Activated T-helper 2 cell treated with anti-CD3 and anti-CD28 coated beads, Interferon-gamma antibody, Interleukin-2, Interleukin-4, amounts not matched to agents 10 μg/mL and 5 μg/mL and 100 μg/mL, durations not matched to agents 14 hours and 24 hours and 36 hours (primary cell): ENCODE measurements at places on chromosomes 7 and 10.

- H3K36me3 ChIP-seq, result no peaks in the 10 kb centered on the region
- H3K27ac ChIP-seq, result no peak overlapping the region
- DNase-seq, result no peak
These were observed 17.0 kb downstream of the PNLIPRP3 start for GRCh38 chr10:116444527-116445142.

DNA sequence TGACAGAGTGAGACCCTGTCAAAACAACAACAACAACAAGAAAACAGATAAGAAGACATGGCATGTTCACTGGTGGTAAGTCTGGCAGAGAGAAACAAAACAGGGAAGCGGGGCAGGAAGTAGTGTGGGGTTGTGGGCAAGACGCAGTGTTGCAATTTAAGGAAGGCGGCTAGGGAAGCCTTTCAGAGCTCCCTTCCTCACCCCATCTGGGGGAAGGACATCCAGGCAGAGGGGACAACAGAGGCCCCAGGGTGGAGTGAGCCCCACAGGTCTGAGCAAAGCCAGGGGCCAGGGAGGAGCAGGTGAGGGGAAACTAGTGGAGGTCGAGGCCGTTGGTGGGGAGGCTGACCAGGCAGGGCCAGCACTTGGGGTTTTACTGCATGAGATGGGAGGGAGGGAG lies 16.8 kb downstream of the LAT2 start:
- peaks cover 48% of the 10 kb centered on the region for H3K36me3 ChIP-seq
- DNase-seq, result no peak
- H3K27me3 ChIP-seq, result no peaks in the 10 kb centered on the region
- peaks cover 12% of the 10 kb centered on the region for H3K4me1 ChIP-seq
- H3K27ac ChIP-seq, result peak overlapping the region; percentile 63
- H3K4me3 ChIP-seq, result no peak overlapping the region

DNA sequence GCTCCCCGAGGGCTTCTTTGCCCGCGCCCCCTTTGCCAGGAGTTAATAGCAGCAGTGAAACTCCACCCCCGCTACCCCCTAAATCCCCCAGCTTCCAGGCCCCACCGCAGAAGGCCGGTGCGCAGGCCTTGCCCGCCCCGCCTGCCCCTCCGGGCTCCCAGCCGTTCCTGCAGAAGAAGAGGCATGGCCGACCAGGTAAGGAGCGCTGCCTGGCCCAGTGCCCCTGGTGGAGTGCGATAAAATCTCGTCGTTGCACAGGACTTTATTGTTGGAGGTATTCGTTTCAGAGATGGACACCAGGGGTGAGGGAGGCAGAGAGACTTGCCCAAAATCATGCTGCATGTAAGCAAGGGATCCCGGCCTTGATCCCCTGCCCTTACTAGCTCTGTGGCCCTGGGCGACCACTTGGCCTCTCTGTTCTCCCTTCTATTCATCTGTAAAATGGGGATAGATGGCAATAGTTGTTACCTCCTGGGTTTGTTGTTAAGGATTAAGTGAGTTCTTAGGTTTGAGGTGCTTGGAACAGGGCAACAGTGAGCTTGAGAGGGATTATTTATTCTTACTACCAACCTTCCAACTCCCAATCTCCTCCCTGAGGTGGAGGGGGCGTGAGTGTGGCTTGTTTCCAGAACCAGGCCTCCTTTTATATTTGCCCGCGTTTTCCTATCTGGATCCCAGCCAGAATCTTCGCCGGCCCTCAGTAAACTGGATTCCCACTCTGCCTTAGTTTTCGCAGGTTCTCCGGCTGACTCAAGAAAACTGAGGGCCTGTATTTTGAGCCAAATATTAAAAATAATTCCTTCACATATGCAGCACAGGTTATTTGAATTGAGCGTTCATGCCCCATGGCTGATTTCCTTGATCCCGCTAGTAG lies 78.3 kb downstream of the WIPF3 start:
- H3K4me3 ChIP-seq, result no peak overlapping the region
- H3K27me3 ChIP-seq, result peaks cover 21% of the 10 kb centered on the region
- H3K36me3 ChIP-seq, result no peaks in the 10 kb centered on the region

DNA sequence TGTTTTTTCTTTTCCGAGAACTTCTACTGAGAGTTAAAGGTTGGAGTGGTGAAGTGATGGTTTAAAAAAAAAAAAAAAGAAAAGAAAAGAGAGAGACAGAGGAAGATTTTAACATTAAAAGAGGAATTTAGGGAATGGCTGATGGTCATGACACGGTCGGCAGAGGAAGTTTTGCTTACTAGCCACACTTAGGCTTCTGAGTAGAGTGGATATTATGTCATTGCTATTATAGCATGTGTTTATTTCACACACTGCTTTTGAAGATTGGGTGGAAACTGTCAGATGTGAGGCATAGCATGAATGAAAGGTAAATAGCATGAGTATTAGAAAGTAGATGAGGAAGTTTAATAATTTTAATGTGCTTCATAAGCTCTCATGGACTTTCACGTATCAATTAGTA lies 2.5 kb downstream of the KAT6B start:
- no peaks in the 10 kb centered on the region for H3K27me3 ChIP-seq
- H3K27ac ChIP-seq, result no peak overlapping the region
- DNase-seq, result no peak

DNA sequence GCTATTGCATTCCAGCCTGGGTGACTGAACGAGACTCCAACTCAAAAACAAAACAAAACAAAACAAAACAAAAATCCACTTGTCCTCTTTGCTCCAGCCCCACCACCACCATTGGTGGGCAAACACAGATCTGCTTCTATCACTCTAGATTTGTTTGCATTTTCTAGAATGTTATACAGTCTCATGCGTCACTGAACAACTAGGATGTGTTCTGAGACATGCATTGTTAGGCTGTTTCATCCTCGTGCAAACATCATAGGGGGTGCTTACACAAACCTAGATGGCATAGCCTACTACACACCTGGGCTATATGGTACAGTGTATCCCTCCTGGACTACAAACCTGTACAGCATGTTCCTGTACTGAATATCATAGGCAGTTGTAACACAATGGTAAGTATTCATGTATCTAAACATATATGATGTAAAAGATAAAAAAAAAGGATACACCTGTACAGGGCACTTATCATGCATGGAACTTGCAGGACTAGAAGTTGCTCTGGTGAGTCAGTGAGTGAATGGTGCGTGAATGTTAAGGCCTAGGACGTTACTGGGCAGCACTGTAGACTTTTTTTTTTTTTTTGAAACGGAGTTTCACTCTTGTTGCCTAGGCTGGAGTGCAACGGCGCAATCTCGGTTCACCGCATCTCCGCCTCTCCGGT lies 45.3 kb downstream of the BTBD16 start:
- H3K36me3 ChIP-seq, result no peaks in the 10 kb centered on the region
- no peaks in the 10 kb centered on the region for H3K4me1 ChIP-seq
- H3K27ac ChIP-seq, result no peak overlapping the region
- no peak overlapping the region for H3K4me3 ChIP-seq

DNA sequence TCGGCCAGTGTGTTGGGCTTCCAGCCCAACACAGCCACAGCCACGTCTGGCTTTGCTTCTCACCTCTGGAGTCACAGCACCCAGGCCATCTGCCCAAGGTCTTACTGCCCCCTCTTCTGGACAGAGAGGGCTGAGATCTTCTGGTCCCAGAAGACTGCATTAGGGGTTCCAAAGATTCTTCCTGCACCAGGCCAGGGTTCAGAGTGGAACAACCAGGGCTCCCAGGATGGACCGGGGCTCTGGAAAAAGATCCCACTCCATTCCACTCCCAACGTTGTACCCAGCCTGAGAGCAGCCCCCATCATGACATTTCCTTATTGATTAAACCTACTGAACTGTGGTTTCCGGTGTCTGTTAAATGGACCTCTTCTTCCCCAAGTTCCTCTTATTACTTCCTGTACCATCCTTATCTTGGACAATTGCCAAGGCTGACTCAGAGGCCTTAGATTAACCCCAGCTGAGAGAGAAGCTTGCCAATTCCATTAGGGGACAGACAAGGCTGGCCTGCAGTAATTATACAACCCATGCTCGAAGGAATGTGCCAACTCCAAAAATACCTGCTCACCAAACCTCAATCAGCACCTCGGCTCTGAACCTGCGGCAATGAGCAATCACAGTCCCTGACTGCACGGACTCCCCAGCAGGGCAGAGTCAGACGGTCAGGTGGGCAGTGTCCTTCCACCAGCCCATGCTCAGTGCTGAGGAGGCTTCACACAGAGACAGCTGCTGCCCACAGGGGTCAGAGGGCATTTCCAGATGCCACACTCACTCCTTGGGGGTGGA lies 47.9 kb upstream of the NPFFR1 start:
- no peak overlapping the region for H3K4me3 ChIP-seq
- H3K4me1 ChIP-seq, result peaks cover 17% of the 10 kb centered on the region
- no peaks in the 10 kb centered on the region for H3K27me3 ChIP-seq
- H3K27ac ChIP-seq, result no peak overlapping the region
- H3K36me3 ChIP-seq, result peaks cover 27% of the 10 kb centered on the region
- no peak for DNase-seq

DNA sequence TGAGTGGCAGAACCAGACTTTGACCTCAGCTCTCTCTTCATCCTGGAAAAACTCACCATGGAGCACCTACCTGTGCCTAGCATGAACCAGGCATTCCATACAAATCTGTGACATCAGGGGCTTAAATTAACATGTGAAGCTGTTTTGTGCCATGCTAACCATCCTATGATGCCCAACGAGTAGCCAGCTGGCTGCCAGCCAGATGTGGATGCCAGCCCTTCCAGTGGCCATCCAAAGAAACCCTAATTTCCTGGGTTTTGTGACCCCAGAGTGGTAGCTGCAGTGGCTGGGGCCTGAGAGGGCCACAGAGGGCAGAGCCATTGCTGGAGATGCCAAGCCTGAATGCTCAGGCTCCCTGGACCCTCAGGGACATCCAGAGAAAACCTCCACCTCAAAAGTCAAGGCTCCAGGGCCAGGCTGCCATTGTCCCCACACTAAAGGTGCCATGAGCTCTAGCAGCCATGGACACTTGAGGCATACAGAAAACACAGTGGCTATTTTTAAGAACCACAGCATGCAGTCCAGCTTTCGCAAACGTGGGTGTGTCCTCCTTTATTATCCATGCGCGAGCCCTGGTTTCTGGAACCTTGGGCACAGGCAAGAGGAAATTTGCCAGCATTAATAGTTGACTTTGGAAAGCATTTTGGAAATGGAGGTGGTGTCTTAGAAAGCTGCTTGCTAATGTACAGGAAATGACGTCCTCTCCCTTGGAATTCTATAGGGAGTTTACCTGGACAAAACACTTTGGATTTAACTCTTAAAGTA lies 6.0 kb downstream of the CPXM2 start:
- H3K4me1 ChIP-seq, result no peaks in the 10 kb centered on the region
- no peak overlapping the region for H3K4me3 ChIP-seq
- DNase-seq, result no peak
- H3K27me3 ChIP-seq, result peaks cover 14% of the 10 kb centered on the region
- no peak overlapping the region for H3K27ac ChIP-seq

DNA sequence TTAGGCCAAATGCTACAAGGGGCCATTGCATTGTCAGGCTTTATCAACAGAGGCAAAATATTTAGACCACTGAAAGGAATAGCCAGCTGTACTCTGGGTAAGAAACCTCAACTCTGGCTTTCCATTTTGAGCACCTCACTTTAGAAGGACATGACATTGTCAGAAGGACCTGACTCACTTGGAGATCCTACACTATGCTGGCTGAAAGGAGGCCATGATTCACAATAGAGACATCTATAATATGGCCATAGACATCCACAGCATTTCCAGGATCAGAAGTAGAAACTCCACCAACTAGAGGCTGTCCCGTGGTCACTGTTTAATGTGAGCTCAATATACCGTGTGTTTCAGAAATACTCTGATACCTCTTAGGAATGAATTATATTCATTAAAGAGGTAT lies 140.9 kb downstream of the BTAF1 start:
- no peaks in the 10 kb centered on the region for H3K4me1 ChIP-seq
- no peak for DNase-seq
- no peak overlapping the region for H3K27ac ChIP-seq
- H3K4me3 ChIP-seq, result no peak overlapping the region

- H3K4me1 ChIP-seq, result no peaks in the 10 kb centered on the region
- DNase-seq, result no peak
- no peak overlapping the region for H3K4me3 ChIP-seq
- peaks cover 10% of the 10 kb centered on the region for H3K27me3 ChIP-seq
- H3K36me3 ChIP-seq, result no peaks in the 10 kb centered on the region
- H3K27ac ChIP-seq, result no peak overlapping the region
These were observed 22.6 kb upstream of the DDX50 start for GRCh38 chr10:68878496-68878895.

DNA sequence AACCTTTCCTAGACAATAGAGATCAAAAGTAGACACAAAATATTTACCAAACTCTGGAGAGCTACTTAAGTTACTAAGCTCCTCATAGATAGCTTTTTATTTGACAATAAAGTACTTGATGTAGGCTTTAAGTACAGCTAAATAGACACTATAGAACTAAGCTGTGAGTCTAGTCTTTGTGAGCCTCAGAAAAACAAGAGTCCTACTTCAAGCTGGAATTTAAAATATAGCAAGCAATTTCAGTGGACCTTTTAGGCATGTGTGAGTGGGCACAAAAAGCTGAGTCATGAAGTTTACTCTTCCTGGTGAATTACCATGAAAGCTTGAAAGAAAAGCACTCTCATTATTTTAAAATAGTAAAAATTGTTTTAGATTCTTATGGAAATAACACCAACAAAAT lies 76.1 kb downstream of the ADD3 start:
- no peak overlapping the region for H3K27ac ChIP-seq
- no peak overlapping the region for H3K4me3 ChIP-seq
- peaks cover 34% of the 10 kb centered on the region for H3K36me3 ChIP-seq
- DNase-seq, result no peak
- peaks cover 70% of the 10 kb centered on the region for H3K4me1 ChIP-seq
- no peaks in the 10 kb centered on the region for H3K27me3 ChIP-seq

DNA sequence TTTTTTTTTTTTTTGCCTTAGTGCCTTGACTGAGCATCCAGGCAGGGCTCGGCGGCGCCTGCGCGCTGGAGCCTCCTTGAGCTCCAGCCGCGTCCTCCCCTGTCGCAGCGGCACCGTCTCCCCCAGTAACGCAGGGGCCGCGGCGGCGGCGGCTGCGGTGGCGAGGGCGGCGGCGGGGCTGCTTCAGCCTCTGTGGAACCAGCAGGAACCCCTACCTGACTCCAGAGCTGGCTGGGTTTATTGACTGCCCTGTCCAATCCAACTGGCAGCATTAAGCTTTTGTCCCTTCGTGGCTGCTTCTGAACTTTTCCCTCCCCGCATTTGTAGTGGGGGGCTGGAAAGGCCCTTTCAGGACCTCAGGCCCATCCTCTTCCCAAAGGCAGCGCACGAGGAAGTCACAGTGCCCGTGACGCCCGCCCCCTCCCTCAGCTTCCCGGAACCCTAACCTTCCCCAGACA lies at the start of gene GPR85:
TSS of gene GPR85 (minus strand) at position 397 of the 458 bp plus-strand sequence. CDS start 2,106 bp downstream, outside the sequence.
- no peaks in the 10 kb centered on the region for H3K36me3 ChIP-seq
- peak within 1 kb of the TSS; percentile 52 for H3K4me3 ChIP-seq
- no peak within 1 kb of the TSS for H3K27ac ChIP-seq
- peak; percentile 17 for DNase-seq
